T-helper 22 cell (primary cell): ENCODE measurements at places on chromosomes 2 and 18.

- no peak for DNase-seq
These were observed 124.7 kb downstream of the HDAC4 start for GRCh38 chr2:239275847-239276831.

GRCh38 chr2:43251171-43251731 lies 24.8 kb upstream of the ZFP36L2 start:
- no peak for DNase-seq

DNA sequence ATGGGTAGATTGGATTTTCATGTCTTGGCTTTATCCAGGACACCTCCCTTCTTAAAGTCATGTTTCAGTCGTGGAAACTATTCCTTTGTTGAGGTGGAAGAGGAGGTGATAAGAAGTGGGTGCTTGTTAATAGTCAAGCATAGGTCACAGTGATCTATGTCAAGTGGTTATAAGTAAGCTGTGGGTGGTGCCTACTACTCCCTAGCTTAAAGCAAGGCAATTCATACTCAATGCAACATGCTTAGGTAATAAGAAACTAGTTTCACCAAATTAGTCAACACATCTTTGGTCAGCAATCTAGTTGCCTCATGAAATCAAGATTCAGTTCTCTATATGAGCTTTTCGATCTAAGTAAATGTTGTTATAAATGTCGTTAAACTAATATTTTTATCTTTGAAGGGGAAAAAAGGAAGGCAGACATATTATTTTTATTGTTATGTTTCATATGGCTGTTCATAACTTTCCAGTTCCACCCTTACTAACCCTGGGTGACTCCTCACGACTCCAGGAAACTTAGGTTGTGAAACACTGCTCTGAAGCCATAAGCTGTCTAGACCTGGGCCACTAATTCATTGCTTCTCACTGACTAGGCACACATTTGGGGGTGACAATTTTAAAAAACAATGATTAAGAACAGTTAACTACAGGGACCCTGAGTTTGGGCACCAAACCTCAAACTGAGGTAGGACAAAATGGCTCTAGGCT lies 5.8 kb upstream of the ABCB11 start:
- DNase-seq = no peak

DNA sequence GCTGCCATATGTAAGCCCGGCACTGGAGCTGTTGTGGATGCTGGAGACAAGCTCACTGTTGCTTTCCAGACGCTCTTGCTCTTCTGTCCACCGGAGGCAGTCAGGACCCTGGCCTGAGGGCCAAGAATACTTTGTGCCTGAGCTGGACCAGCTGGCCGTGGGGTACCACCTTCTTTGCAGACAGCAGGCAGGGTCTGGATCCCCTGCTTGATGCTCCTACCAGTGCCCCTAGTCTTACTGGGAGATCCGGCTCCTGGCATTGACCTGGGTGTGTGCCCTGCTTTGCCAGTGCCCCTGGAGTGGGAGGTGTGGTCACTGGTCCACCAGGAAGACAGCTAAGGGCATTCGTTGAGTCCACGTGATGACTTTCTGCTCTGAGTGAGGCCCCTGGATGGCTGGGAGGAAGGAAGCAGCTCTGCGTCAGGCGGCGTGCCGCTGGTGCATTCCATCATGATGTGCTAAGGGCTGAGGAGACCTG lies 59.3 kb downstream of the LRRFIP1 start:
- DNase-seq = no peak

DNA sequence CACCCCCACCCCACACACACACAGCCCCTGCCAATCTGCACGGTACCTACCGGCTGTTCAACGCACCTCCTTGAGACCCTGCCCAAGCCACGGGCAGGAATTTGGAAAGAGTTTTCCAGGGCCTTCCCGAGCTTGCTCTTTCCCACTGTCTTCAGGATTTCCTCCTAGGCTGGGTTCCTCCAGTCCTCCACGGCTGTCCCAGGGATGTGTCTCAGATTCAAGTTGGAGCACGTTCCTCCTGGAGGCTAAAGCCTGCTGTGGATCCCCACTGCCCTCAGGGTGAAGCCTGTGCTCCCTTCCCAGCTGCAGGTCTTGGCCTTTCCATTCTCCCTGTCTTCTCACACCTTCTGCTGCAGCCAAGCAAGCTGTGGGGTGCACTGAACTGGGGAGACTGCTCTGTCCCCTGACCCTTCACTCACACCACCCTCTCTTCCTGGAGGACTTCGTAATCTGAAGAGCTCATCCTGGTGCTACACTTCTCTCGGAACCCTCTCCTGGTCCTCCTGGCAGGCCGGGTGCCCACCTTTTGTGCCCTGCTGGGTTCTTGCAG lies 54.9 kb upstream of the HS6ST1 start:
- DNase-seq = no peak

GRCh38 chr18:79121746-79122474 lies 52.7 kb downstream of the ATP9B start:
- no peak for DNase-seq

DNA sequence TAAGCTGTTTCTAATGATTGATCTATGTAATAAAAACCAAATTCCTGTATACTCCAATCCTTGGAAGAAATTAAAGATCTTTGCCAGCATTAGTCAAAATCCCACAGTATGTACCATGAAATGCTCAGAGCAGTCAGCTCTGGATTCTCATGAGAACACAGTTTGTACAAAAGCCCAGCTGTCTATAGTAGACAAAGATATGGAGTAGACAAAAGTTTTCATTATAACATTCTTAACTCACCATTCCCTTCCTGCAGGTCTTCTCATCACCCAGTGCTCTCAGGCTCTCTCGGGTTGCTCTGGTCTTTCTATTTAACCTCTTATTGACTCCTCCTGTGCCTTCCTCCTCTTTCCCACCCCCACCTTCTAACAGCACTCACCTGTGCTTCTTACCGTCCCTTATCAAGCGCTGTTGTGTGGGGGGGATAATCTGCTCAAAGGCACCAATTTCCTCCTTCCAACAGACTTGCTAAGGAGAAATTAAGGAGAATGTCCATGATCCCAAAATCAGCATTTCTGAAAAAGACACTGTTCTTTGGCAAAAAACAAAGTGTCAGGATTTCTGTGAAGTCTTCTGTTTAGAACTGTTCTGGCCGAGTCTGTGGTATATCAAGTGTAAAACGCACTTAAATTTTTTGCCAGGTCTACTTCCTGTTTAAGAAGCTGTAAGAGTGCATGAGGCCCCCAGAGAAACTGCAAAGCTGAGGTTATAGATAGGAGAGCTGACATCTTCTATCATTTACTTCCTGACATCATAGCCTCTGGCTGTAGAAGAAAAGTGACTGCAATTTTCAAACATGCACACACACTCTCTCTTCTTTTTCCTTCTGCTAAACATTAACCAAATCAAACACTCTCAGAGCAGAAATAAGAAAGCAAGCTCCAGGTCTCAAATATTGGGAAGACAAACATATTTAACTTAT lies 144.1 kb downstream of the EVA1A start:
- DNase-seq = no peak

- no peak for DNase-seq
These were observed 37.9 kb downstream of the GEMIN6 start for GRCh38 chr2:38815936-38816335.

DNA sequence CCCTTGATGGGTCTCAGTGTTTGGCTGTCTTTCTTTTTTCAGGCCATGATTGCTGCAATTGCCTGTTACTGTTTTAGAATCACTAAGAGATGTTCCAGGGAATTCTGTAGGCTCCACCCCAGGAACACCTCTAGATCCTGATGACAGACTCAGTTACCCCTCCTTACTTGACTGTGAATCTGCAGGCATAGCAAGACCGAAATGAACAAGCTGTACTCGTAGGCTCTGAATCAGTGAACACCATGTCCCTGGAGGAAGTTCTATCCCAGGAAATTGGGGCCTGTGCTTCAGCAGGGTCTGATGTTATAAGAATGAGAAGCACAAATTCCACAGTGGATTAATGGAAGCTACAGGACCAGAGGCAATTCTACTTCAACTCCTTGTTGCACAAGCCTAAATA lies 148.6 kb downstream of the COPS8 start:
- DNase-seq = no peak

DNA sequence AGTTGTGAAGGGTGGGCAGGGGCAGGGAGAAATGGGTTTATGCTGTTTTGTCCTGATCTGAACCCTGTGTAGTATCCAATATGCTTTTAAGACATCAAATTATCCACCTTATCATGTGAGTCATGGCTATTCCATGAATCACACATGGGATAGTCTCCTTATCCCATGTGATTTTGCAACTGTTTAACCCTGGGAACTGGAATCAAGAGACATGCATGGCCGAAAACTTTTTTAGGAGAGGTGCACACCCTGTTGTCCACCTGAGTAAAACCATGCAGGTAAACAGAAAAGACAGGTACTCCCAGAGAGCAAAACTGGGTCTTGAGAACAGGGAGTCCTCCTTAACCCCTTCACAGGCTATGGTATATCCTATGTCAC lies 490.6 kb upstream of the HS6ST1 start:
- no peak for DNase-seq

- no peak for DNase-seq
These were observed 87.8 kb upstream of the RNU4ATAC start for GRCh38 chr2:121442889-121443288.

DNA sequence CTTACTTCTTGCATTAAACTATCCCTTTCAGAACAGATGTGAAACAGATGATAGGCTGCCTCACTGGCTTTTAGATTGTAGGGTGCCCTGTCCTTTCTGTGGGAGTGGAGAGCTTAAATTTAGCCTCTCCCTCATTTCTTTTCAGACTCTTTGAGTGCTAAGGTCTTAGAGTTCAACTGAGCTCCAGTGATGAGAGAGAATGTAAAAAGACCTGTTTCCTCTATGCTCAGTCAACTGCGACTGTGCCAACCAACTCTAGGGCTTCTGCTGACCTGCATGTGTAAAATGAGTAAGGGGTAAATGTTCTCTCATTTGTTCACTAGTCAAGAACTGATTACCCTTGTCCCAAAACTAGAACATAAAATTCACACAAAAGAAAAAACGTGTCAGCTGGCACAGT lies 104.8 kb upstream of the TGFA start:
- no peak for DNase-seq

- no peak for DNase-seq
These were observed 37.7 kb downstream of the DOCK10 start for GRCh38 chr2:225004597-225004996.

GRCh38 chr18:22678486-22678885 lies 254.6 kb upstream of the RBBP8 start:
- DNase-seq = no peak

GRCh38 chr2:43227830-43228281 lies 1.4 kb upstream of the ZFP36L2 start:
- no peak for DNase-seq

- no peak for DNase-seq
These were observed 2.1 kb upstream of the LRRFIP1 start for GRCh38 chr2:237625216-237625705.

DNA sequence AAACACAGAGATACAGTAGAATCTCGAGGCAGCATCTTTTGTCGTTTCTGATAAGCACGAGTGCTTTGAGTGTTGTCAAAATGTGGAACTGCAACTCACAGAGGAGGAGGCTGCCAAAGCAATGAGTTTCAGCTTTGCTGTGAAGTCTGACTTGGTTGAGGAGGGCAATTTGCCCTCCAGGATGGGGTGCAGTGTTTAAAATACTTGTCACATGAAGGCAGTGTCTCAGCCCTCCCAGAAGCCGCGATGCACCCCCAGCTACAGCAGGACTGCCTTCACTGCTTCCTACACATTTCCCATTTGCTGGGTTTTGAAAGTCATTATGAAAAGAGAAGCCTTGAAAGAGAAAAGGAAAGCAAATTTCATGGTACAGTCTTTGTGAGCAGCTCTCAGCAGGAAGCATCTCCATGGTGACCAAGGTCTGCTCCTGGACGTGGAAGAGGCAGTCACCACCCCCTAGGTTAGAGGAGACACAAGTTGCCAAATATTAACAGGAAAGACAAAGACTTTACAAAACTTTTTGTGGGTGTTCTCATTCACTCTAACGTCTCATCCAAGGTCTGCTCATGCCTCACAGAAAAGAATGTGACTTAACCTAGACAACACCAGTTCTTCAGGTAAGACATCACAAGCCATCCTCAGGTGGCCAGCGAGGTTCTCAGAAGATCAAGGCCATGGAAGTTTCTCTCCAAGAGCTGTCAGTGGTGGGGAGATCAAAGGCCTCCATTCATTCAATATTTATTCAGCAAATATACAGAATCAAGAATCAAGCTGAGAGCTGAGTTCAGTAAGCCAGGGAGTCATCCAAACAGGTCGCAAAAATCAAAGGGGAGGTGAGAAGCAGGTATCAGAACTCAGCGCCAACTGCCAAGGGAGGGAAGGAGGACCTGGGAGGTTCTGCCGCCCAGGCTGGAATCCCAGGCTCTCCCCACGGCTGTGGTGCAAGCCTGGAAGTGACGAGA lies 476.0 kb downstream of the EIPR1 start:
- DNase-seq = no peak

GRCh38 chr2:103268841-103269498 lies 507.1 kb downstream of the TMEM182 start:
- no peak for DNase-seq

GRCh38 chr2:214504599-214505376 lies 93.9 kb downstream of the VWC2L start:
- DNase-seq = no peak

DNA sequence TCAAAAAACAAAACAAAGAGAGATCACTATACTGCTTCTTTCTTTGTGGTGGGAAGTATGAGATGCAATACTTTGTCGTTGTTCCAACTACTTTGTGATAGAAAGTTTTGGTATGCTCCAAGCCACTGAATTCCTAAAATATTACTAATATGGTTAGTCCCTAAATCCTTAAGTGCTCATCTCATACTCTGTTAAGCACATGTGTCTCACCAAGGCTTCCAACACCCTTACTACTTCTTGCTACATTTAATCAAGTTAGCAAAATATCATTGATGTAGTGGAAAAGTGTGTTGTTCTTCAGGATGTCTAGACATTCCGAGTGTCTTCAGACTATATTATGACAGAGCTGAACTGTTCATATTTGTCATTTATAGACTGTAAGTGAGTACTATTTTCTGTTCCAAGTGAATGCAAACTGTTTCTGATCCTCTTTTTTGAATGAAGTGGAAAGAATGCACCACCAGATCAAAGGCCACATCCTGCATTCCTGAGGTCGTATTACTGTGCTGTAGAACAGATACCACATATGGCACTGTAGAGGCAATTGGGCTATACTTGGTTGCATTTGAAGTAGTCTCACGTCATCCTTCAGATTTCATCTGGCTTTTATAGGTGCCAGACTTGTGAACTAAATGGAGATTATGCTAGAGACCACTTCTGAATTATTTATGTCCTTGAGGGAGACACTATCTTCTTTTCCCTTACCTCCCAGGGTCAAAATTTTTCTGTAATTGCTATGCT lies 298.4 kb upstream of the ZNF521 start:
- no peak for DNase-seq

DNA sequence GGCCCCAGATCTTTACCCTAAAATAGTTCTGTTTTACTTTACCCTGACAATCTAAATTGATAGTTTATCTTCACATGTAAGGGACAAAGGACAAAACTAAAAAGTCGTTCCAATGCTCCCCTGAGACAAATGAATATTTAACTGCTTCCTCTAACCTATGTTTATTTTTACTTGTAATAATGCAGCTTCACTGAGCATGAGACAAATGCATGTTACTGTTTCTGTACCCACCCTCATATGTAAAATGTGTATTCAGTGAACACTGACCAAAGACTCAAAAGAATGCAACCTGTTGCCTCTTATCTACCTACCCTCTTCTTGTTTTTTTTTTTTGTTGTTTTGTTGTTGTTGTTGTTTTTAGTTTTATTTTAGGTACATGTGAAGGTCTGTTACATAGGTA lies 1570.9 kb upstream of the SLC39A10 start:
- no peak for DNase-seq
